Amygdala (tissue), 56 donors: ENCODE measurements at places on chromosomes 4 and X.
A peak's percentile ranks its signal among the peaks of the same experiment; 100 is the strongest.

DNA sequence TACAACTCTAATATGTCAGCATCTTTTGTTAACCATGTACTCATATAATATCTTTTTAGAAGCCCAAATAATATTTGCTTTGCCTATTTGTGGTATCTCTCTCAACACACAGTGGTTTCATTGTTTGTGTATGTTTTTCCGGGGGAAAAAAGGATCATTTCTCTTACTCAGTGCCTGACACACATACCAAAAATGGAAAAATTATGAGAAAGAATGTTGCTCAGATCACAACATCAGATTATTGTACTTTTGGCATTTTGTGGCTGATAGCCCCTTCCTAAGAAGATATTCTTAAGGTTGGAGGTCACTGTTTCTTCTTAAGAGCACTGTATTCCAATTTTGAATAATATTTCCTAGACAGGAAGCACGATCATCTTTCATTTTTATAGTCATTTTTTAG, 93.6 kb downstream of the PDLIM5 start:
- no peak for DNase-seq

GRCh38 chrX:55213381-55213780, 6.8 kb upstream of the PAGE5 start:
- DNase-seq: no peak

DNA sequence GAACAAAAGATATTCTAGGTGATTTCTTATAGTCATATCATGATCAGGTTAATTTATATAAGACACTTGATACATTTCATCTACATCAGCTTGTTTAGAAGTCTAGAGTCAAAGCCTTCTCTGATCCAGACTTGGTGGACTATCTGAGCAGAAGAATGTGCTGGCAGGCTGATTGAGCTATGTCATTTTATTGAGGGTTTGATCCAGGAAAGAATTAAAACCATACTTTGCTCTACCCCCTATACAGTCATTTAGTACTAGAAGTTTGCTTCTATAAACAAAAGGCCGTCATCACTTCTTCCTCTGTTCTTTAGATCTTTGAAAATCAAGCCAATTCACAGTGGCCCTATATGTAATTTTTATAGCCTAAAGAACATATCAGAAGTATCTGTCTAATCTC, 173.1 kb upstream of the PITX2 start:
- no peak for DNase-seq

GRCh38 chr4:158208963-158209640, 1.2 kb upstream of the TMEM144 start:
- no peak for DNase-seq

GRCh38 chr4:907691-908425, 24.3 kb downstream of the GAK start:
- no peak for DNase-seq

GRCh38 chr4:11354531-11354930, 74.2 kb downstream of the HS3ST1 start:
- DNase-seq: no peak

DNA sequence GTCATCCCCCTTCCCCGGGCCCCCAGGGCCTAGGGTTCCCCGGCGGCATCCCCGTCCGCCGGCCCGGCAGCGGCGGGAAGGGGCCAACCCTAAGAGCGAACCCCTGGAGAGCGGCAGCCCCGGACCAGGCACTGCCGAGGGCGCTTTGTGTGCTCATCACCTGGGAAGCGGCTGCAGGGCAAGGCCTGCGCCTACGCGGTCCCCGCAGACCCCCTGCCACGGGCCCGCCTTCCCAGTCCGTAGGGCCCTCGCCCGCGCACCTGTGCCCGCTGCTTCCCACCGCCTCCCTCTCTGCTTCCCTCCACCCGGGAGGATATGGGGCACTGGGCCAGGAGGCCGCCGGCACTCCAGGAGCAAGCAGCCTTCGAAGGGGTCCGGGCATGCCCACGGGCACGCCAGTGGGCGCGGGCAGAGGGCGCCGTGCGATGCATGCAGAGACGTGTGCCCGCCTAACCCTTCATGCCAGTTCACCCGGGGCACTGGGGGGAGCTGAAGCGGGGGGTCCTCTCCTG, 2.6 kb downstream of the FLNA start:
- DNase-seq: no peak

DNA sequence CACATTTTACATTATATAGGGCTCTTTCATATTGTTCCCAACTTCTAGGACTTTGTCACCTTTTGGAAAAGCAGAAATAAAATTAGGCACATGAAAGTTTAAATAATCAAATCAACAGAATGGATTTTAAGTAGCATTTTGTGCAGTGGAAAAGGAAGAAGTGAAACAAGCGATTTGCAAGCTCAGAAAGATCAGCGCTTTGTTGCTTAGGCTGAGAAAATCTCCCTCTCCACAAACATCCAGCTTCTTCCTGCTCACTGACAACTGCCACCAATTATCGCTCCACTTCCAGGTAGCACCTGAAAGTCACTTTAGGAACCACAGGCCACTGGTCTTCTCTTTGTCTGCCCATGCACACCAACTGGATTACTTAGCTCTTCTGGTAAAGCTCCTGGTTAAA, 2.0 kb upstream of the PDK3 start:
- DNase-seq: no peak

- DNase-seq: no peak
Measured at GRCh38 chr4:108314900-108315589, 146.3 kb upstream of the LEF1 start.

GRCh38 chrX:104988038-104988437, 232.5 kb downstream of the TEX13A start:
- no peak for DNase-seq

DNA sequence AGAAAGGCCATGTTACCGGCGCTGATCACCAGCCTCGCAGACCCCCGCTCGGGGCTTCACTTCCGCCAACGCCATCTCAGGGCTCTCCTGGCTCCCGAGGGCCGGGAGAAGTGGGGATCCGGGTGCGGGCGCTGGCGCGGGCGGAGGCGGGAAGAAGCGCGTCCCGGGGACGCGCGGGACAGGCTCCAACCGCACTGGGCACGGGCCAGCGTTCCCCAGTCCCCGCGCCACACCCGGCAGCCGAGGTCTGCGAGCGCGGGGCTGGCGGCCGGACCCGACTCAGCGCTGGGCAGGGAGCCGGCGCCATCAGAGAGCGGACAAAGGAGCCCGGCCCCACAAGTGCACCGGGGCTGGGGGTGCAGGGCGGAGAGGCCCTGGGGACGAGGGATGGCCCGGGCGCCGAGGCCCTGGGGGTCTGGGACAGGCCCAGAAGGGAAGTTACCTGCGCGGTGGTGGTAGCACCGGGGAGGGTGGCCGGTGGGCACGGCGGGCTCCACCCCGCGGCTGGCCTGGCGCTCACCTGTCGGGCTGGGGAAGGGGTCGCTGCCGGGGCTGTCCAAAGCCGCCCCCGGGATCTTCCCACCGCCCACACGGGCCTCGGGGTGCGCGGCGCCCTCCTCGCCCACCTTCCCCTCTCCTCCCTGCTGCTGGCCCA, 449 bp downstream of the CTPS2 start:
- DNase-seq: peak; percentile 13

- DNase-seq: no peak
Measured at GRCh38 chrX:19024366-19024765, 40.5 kb upstream of the PHKA2 start.

DNA sequence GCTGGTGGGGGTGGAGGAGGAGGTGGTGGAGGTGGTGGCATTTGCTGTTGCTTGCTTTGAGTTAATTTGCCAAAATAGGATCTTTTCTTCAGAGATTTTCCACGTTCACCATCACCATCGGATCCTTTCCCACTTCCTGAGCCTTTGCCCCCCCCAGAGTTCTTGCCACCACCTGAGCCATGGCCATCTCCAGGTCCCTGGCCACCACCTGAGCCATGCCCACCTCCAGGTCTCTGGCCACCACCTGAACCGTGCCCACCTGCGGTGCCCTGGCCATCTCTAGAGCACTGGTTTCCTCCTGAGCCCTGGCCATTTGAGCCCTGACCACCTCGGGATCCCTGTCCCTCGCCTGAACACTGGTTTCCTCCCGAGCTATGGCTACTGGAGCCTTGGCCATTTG, 1.9 kb downstream of the IRS4 start:
- DNase-seq: no peak

DNA sequence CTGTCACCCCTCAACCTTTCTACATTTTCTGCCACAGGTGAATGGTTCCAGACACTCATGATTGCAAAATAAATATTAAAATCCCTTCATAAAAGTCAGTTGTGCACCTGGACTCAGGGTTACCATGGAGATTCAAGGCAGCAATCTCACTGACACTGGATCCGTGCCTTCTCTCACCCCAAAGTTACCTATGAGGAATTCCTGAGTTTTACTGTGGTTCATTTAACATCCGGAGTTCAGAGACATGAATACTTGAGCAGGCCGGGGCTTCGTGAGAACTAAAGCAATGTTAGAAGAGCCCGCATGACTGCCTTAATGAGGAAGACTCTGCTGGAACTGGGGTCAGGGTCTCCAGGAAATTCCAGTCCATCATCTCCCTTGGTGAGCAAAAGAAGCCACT, 12.5 kb upstream of the CLNK start:
- no peak for DNase-seq

GRCh38 chr4:179344861-179345260, 1902.6 kb upstream of the AGA start:
- no peak for DNase-seq

- DNase-seq: no peak
Measured at GRCh38 chrX:136616987-136617685, 30.8 kb upstream of the CD40LG start.

DNA sequence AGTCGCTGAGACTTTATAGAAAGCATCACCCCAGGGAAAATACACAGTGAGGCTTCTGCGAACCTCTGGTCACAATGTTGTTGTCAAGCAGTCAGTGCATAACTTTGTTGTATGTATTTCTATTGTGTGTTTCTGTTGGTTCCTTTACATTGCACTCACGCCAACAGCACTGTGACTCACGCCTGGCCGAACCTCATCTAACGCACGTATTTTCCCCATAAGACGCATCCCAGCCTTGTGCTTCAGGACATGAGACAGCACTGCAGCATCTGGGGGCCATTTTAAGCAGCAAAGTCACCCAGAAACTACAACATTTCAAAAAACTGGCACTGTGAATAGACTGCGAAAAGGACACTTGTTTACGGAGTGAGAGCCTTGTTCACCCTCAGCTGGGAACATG, 30.6 kb downstream of the TBL1X start:
- DNase-seq: no peak

DNA sequence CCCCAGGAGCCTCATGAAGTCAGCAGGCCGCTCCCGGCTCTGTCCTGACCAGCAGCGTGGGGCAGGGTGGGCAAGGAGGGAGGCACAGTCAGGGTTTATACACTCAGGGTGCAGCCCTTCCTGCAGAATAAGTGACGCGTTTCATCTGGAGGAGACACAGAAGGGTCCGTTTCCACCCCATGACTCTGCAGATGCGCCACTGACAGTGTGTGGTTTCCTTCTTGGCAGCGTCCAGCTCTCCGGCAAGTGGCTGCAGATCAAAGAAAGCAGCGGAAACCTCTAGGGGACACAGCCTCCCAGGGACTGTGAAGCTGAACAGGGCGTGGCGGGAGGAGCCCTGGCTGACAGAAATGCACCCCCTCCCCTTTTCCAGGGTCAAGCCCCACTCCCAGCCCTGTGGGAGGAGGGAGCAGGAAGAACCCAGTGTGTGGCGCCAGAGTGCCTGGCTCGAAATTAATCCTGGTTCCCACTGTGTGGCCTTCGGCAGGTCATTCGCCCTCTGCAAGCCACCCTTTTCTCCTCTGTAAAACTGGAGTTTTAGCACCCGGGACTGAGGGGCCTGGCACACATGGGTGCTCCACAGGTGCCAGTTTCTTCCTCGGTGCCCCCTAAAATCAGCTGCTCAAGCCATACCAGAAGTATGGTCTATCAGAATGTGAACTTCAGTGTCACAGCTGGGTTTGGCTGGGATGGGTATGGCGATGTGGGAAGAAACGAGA, 17.3 kb upstream of the TBC1D14 start:
- DNase-seq: no peak

DNA sequence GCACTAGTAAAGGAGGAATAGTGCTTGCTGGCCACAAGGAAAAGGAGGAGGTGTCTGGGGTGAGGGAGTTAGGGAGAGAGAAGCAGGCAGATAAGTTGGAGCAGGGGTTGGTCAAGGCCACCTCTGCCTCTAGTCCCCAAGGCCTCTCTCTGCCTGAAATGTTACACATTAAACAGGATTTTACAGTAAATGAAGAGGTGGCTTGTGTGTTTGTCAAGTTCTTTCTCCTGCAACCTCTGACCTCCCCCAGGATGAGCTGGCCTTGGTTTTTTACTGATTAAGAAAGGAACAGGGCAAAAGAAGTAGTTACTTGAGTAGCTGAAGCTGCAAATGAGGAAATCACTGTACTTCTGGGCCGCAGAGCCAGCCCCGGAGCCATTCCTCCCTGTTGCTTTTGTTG, 2.0 kb downstream of the GJB1 start:
- DNase-seq: no peak

DNA sequence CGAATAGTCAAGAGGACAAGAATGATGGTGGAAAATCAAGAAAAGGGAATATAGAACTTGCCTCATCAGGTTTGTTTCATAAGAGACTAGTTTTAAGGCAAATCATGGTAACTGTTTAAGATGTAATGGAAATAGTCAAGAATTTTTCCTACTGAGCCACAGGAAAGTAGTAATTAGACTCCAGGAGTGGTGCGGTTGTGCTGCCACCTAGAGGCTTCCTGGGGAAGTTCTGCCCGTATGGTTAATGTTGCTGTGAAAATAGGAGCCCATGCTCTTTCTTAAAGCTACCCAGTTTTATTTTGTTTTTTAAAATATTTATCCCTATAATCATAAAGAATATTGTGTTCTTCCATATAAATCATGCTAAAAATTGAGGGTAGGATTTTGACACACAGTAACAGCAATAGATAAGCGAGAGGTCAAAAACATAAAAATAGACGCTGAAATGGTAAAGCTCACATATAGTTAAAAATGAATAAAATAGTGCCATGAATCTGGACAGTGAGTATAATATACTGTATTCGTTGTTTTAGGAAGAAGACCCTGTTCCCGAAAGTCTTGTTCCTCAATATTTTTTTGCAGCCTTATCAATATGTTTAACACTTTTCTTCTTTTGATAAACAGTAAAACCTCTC, 87.0 kb downstream of the PHOX2B start:
- DNase-seq: peak; percentile 24

- DNase-seq: no peak
Measured at GRCh38 chrX:107978707-107979307, 3.4 kb downstream of the TEX13B start.

GRCh38 chr4:187433141-187433540, 562.4 kb upstream of the ZFP42 start:
- DNase-seq: no peak

DNA sequence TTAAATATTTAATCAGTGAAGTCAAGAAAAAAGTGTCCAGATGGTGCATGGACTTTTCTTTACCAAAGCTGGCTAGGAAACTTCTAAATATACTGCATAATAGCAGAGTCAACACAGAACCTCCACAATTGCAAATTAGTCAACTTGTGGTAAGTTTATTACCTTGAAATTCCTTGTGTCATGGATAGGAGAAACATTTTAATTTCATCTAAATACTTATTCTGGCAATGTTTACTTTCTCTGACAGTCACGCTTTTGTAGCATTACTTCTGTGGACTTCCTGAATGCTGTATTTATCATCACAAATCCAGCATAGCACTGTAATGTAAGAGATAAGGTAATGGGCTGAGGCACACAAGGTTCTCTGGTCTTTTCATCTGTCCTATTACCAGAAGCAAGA, 2266.1 kb downstream of the PCDH7 start:
- DNase-seq: no peak
